Cortex of kidney (tissue), 1 donor: ENCODE measurements at places on chromosomes 2 and 18.

DNA sequence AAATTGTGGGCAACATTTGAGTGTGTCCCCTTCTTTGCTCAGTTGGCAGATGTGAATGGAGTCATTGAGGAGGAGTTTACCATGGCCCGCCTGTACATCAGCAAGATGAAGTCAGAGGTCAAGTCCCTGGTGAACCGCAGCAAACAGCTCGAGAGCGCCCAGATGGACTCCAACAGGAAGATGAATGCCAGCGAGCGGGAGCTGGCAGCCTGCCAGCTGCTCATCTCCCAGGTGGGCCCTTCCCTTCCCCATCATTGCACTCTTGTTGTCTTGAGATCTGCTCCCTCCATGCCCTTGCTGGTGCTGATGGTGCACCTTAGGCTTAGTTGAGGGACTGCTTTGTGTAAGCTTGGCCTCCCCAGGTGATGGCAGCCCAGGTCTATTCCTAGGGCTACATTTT lies 47.5 kb upstream of the LYPD6B start:
- DNase-seq, result no peak

DNA sequence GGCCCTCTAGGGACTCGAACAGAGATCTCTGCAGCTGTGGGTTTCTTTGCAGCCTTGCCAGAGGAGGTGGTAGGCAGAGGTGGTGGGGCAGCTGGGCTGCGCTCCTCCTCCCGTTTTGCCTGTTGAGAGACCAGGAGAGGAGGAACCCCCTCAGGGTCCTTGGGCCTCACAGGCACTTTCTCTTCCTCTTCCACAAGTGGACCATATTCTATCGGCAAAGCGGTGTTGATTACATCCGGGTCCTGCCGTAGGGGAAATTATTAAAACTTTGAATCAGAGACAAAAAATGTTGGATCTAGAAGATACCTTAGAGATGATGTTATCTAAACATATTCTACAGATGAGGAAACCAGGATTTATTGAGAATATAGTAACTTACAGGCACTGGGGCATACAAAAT lies 78.5 kb downstream of the CLIP4 start:
- DNase-seq, result no peak

DNA sequence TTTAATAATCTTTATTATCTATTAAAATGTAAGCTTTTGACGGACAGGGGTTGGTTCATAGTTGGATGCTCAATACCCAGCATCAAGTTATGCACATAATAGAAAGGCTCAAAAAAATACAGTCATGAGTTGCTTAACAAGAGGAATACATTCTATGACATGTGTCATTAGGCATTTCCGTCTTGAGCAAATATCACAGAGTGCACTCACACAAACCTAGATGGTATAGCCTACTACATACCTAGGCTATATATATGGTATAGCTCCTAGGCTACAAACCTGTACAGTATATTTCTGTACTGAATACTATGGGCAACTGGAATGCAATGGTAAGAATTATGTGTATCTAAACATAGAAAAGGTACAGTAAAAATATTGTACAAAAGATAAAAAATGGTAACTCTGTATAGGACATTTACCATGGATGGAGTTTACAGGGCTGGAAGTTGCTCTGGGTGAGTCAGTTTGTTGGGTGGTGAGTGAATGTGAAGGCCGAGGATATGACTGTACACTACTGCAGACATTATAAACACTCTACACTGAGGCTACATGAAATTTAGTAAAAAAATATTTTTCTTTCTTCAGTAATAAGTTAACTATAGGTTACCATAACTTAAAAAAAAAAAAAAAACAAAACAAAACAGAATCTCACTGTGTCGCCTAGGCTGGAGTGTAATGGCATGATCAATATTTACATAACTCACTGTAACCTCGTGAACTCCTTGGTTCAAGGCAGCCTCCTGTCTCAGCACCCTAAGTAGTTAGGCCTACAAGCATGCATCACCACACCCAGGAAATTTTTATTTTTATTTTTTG lies 201.2 kb downstream of the NBAS start:
- no peak for DNase-seq

DNA sequence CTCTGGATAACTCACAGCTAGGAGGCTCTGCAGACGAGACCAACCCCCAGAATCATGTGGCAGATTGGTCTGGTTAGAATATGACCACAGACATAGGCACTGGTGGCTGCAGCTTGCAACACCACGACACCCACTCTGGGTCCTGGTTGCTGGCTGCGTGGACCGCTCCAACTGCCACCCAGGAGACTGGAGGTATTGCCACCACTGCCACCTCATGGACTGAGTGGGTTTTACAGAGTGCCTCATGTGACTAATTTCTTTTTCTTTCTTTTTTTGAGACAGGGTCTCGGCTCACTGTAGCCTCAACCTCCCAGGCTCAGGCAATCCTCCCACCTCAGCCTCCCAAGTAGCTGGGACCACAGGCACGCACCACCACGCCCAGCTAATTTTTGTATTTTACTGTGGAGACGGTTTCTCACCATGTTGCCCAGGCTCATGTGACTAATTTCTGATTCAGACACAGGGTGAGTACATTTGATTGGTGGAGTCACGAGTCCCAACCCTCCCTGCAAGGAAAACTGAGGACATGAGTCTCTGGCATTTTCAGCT lies 29.9 kb upstream of the NT5DC4 start:
- DNase-seq, result no peak

GRCh38 chr2:8986327-8986976 lies 17.0 kb downstream of the MBOAT2 start:
- DNase-seq, result no peak

DNA sequence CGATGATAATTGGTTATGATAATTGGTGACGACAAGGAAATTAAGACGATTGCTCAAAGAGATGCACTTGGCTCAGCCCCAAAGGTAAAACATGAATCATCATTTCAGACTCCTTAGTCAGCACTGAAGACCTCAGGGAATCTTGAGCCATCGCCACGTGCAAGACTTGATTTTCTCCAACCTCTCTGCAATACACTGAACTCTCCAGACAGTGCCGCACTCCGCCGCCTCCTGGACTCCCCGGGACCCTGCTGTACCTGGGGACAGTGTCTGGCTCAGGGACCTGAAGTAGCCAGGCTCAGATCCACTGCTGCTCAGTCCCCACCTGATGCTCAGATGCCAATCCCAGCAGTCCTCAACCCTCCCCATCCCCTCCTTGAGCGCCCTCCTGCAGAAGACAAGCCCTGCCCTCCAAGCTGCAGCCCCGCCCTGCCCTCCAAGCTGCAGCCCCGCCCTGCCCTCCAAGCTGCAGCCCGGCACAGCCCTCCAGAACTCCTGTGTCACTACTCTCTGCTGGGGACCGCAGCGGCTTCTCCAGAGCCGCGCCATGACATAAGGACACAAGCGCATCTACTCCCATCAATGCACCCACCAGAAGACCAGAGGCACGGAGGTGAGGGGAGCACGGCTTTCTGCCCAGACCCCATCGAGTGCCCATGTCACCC lies 1.1 kb downstream of the TMEM18 start:
- DNase-seq, result no peak

DNA sequence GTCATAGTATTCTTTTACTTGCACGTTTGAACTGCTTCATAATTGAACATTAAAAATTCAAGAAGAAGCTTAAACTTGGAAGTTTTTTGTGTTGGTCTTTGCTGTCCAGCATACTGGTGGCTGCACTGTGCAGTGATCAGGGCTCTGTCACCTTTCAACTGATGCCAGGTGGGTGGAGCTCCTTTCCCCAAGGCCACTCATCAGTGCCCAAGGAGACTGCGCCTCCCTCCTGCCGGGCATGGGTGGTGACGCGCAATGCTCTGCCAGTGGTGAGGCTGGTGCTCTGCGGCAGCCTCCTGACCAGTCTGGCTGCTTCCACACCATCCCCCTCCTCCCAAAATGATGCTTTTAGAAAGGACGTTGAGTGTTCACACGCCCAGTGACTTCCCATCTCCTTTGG lies 16.0 kb upstream of the LDLRAD4 start:
- no peak for DNase-seq

GRCh38 chr18:5772306-5773105 lies 122.8 kb downstream of the TMEM200C start:
- no peak for DNase-seq

- no peak for DNase-seq
Measured at GRCh38 chr2:200159829-200160781, 146.4 kb upstream of the SPATS2L start.

DNA sequence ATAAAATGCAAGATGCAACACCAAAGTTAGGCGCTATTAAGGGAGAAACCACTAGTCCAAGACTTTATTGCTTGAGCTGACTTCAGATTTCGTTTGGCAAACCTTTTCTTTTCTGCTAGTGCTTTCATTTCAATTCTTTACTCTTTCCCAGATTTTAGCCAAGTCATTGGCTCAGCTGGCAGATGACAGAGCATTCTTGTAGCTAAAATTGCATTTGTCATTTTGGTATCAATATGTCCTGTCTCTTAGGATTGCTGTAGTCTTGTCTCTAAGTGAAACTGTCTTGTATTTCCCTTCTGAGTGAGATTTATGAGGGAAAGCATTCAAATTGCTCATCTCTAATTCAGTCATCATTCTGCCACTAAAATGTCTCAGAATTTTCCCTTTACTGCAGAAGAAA lies 335.1 kb downstream of the METTL4 start:
- DNase-seq, result no peak

- DNase-seq, result no peak
Measured at GRCh38 chr2:120949027-120949956, 213.6 kb downstream of the GLI2 start.

GRCh38 chr2:21072477-21073242 lies 28.8 kb upstream of the APOB start:
- DNase-seq, result no peak

- DNase-seq, result no peak
Measured at GRCh38 chr2:234502919-234503285, 6.0 kb upstream of the ARL4C start.

DNA sequence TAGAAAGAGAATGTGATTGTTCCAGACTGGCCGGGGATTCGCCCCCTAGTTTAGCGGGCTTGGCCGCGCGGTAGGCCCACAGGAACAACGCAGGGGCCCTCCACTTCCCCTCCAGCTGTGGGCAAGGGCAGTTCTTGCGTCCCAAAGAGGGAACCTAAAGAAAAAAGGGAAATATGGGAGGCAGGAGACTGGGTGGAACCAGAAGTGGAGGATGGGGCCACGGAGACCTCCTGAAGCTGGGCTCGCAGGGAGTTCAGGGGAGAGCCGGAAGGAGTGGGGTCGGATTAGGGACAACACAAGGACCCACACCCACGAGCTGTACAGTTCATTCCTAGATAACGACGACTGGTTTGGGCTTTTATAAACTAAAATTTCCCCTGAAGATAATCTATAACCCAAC lies 18.2 kb downstream of the GNLY start:
- DNase-seq, result no peak

DNA sequence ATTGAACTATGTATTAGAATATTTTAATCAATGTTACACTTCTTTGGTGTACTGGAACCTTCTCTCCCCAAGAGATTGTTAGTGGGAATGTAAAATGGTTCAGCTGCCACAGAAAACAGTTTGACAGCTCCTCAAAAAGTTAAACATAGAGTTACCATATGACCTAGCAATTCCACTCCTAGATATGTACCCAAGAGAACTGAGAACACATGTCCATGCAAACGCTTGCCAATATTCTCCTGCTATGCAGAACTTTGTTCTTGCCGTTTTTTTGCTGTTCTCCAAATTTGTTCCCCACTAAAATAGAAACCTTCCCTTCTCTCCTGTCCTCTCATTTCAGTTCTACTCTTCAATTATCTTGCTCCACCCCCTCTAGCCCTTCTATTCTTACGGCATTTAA lies 87.6 kb downstream of the PTPN2 start:
- DNase-seq, result no peak

GRCh38 chr2:102975996-102976975 lies 214.5 kb downstream of the TMEM182 start:
- no peak for DNase-seq

DNA sequence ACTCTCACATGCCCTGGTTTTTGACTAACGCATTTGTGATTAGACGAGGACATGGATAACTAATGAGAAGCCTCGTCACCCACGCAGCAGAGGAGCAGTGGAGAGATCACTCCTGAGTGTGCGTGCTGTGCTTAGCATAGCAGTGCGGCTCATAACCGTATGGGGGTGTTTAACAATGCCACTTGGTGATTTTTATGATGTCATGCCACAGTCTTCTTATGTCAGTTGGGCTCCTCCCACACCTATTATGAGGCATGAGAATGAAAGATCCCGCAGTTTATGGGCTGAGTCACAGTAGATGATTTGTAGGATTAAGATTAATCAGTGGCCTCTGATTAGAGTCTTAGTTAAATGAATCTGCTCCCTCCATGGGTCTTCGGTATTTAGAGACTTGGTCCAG lies 2.5 kb upstream of the SMIM21 start:
- DNase-seq, result no peak

- no peak for DNase-seq
Measured at GRCh38 chr18:44679056-44679913, 1.4 kb upstream of the SETBP1 start.

DNA sequence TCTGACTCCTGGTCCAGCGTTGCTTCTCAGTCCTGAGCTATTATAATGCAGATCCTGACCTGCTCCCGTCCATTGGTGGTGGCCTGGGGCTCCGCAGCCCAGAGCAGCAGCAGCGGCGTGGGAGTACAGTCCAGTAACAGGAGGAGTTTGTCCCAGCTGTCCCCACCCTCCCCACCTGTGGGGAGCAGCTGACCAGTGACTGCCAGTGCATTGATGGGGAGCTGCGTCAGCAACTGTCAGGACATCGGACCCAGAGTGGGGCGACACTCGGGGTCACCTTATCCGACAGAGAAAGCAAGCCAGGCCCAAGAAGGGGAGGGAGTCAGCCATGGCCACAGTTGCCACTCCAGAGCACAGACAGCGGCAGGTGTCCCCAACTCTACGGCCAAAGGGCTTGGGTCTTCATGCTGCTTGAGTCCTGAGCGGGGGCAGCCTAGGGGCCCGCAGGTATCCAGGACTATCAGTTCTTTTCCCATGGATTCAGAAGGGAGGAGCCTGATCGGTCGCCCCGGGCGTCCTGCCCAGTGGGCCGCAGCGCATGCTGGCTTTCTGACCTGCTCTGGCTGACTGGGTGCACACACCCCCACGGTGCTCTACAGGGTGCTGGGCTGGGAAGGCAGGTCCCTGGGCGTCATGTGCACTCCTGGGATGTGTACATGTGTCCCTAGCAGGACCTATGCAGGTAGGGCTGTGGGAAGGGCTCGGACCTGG lies 29.7 kb downstream of the DNMT3A start:
- DNase-seq, result no peak

- no peak for DNase-seq
Measured at GRCh38 chr2:144642131-144642530, 122.2 kb upstream of the ZEB2 start.

GRCh38 chr2:75607988-75608683 lies 38.4 kb upstream of the MRPL19 start:
- DNase-seq, result no peak

DNA sequence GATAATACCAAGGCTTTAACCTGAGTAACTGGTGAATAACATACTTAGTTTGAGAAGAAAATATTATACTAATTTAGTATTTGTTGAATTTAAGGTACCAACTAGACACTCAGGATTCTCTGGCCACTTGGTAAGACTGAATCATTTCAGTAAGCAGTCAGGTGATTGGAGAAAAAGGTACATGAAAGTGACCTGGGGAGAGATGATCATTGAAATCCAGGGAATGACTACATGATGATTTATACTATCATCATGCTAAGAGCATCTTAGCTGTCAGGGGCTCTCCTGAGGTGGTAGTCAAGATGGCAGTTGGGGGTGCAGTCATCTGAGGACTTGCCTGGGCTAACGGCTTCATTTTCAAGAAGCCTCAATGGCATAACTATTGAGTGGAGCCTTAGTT lies 571.2 kb upstream of the ACVR2A start:
- DNase-seq, result no peak
